ENCODE measurements at places on chromosomes 3 and 15.

GRCh38 chr3:134212967-134213665 is 37.5 kb downstream of the RYK start:
- H3K4me3 ChIP-seq, result no peak overlapping the region
- no peaks in the 10 kb centered on the region for H3K4me1 ChIP-seq
- peaks cover 24% of the 10 kb centered on the region for H3K36me3 ChIP-seq
- DNase-seq, result peak; percentile 72
- H3K27ac ChIP-seq, result no peak overlapping the region

DNA sequence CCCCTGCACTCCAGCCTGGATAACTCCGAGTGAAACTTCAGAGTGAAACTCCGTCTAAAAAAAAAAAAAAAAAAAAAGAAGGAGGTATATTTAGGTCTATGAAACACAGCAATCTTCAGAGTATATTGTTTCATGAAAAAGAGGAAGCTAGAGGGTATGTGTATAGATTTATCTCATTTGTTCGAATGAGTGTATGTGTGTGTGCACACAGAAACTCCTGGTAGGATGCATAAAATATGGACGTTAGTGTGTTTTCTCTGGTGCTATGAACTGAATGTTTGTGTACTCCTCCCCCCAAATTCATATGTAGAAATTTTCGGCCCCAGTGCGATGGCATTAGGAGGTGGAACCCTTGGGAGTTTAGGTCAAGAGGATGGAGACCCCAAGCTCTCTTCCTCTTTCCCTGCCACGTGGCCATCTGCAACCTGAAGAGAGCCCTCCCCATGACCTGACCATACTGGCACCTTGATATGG is 98.6 kb upstream of the KLF13 start:
- H3K36me3 ChIP-seq, result no peaks in the 10 kb centered on the region
- no peak overlapping the region for H3K4me3 ChIP-seq
- DNase-seq, result no peak

GRCh38 chr3:48727511-48727910 is 10.5 kb upstream of the IP6K2 start:
- H3K27me3 ChIP-seq, result no peaks in the 10 kb centered on the region
- no peaks in the 10 kb centered on the region for H3K4me1 ChIP-seq
- H3K4me3 ChIP-seq, result no peak overlapping the region
- no peak for DNase-seq
- no peak overlapping the region for H3K27ac ChIP-seq

GRCh38 chr15:64982472-64982871 is 7.2 kb downstream of the SPG21 start:
- no peaks in the 10 kb centered on the region for H3K27me3 ChIP-seq
- H3K36me3 ChIP-seq, result peaks cover 10% of the 10 kb centered on the region
- peaks cover 8% of the 10 kb centered on the region for H3K4me1 ChIP-seq
- no peak for DNase-seq
- no peak overlapping the region for H3K27ac ChIP-seq

DNA sequence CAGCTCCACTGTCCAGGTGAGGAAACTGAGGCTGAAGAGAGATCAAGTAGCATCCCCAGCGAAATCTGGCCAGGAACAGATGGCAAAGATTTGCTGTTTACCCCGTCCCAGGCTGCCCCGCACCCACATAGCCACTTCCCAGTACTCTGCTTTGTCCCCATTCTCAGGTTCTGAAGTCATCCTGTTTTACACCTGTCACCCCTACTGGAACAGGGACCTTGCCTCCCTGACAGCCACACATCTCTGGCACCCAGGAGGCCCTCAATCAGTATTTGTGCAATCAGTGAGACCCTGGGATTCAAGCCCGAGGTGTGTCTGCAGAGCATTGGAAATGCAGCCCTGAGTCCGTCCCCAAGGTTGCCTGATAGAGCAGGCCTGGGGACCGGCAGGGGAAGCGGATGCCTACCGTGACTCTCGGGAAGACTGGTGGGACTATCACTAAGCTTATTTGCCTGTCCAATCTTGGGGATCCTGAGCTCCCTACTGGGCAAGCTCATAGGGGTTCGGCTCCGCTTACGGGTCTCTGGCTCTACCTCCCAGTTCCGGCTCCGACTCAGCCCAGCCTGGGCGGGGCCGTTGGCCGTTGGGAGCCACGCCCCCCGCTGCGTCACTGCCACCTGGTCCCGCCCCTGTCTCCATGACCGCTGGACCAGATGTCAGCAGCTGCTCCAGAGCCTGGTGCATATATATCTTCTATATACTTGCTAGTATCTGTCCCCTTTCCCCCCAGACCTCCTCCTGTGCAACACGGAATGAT is 17.5 kb upstream of the FANCD2 start:
- H3K4me1 ChIP-seq, result peaks cover 18% of the 10 kb centered on the region
- H3K4me3 ChIP-seq, result peak overlapping the region; percentile 78
- H3K36me3 ChIP-seq, result no peaks in the 10 kb centered on the region
- no peaks in the 10 kb centered on the region for H3K27me3 ChIP-seq

- H3K27me3 ChIP-seq, result no peaks in the 10 kb centered on the region
- H3K4me1 ChIP-seq, result no peaks in the 10 kb centered on the region
- no peak overlapping the region for H3K27ac ChIP-seq
- no peak overlapping the region for H3K4me3 ChIP-seq
These were observed 196.2 kb upstream of the CFAP20DC start for GRCh38 chr3:59245859-59246501.

GRCh38 chr15:66765478-66766281 is 63.6 kb downstream of the SMAD6 start:
- DNase-seq, result no peak
- H3K4me3 ChIP-seq, result no peak overlapping the region
- no peak overlapping the region for H3K27ac ChIP-seq
- no peaks in the 10 kb centered on the region for H3K27me3 ChIP-seq
- no peaks in the 10 kb centered on the region for H3K4me1 ChIP-seq
- H3K36me3 ChIP-seq, result no peaks in the 10 kb centered on the region

GRCh38 chr3:69385123-69385722 is 665 bp downstream of the FRMD4B start:
- H3K4me1 ChIP-seq, result peaks cover 9% of the 10 kb centered on the region
- H3K27ac ChIP-seq, result no peak overlapping the region
- H3K36me3 ChIP-seq, result no peaks in the 10 kb centered on the region

DNA sequence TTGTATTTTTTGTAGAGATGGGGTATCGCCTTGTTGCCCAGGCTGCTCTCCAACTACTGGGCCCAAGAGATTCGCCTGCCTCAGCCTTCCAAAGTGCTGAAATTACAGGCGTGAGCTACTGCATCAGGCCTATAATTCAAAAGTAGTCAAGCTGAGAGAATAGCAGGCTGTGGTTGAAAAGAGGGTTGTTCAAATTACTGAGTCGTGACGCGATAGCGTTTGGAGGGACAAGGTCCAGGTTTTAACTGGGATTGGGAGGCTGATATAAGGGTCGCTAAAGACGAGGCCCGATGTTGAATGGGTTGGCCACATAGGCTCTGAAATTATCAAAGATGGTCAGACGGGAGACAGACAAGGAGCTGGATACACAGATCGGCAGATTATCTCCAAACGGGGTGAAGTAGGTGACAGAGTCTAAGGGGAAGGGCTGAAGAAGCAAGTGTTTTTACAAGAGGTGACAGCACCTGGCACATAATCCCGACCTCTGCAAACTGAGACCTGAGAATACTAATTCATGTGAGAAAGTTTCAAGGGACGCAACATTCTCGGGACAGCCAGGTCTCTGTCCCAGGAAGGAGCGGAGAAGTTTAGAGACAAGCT is 759 bp upstream of the ARID3B start:
- no peaks in the 10 kb centered on the region for H3K36me3 ChIP-seq
- H3K27me3 ChIP-seq, result no peaks in the 10 kb centered on the region
- H3K4me3 ChIP-seq, result peak overlapping the region; percentile 89
- peak overlapping the region; percentile 83 for H3K27ac ChIP-seq

- DNase-seq, result no peak
- H3K36me3 ChIP-seq, result no peaks in the 10 kb centered on the region
- H3K27ac ChIP-seq, result no peak overlapping the region
- H3K4me3 ChIP-seq, result no peak overlapping the region
- H3K27me3 ChIP-seq, result no peaks in the 10 kb centered on the region
- no peaks in the 10 kb centered on the region for H3K4me1 ChIP-seq
These were observed 11.9 kb downstream of the OXSM start for GRCh38 chr3:25801786-25802185.

DNA sequence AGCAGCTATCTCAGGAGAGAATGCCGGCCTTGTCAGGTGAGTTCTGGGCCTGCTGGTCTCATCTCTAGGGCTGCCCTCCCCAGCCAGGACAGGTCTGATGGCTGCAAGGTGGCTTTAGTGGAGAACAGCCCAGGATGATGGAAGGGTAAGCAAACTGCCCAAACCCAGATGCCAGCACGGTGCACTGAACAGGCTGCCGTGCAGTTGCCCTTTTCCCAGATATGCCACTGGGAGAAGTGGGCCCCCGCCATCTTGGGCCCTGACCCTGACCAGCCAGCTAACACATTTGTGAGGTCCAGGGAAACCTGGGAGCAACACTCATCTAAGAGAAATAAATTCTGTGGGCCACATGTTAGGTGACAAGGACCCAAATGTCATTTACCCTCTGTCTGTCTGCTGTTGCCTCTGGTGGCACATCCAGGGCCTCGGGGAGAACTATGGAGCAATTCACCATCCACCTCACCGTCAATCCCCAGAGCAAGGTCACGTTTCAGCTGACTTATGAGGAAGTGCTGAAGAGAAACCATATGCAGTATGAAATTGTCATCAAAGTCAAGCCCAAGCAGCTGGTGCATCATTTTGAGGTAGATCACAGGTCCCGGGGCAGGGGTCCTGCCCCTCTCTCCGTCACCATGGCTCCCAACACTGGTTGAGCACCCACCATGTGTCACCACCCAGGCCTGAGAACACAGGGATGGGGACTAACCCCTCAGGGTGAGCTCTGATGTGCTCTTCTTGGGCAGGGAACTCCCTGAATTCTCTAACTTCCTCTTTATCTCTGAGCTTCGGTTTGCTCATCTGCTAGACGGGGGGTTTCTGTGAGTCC is 1.8 kb downstream of the ITIH1 start:
- H3K36me3 ChIP-seq, result no peaks in the 10 kb centered on the region
- DNase-seq, result no peak
- H3K4me1 ChIP-seq, result no peaks in the 10 kb centered on the region
- no peak overlapping the region for H3K27ac ChIP-seq
- no peaks in the 10 kb centered on the region for H3K27me3 ChIP-seq
- no peak overlapping the region for H3K4me3 ChIP-seq

DNA sequence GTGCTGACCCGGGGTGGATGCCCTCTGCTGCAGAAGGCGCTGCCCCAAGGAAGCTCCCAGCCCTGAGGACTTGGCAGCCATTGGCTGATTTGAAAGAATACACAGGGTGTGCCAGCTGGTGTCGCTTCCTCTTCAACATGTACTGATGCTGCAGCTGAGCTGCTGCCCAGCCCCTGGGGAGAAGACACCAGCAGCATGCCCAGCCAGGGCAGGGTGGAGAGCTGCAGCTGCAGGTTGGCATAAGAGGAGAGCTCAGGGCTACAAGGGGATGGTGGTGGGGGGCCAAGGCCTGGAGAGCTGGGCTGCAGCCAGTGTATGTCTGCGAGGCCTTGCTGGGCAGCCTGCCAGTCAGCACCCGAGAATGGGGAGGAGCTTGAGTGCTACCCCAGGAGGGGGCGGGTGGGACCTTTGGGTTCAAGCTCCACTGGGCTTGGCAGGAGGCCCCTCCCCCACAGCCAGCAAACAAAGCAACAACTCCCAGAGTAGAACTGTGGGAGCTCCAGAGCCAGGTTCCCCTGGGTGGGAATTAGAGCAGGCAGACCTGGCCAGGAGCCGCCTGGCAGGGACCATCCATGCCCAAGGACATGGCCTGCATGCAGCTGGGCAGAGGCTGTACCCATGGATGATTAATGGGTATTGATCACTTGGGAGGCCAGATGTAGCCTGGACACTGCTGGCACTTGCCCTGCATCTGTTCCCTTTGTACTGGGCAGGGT is 9.2 kb upstream of the SEMA4B start:
- no peaks in the 10 kb centered on the region for H3K27me3 ChIP-seq
- no peak overlapping the region for H3K27ac ChIP-seq
- no peaks in the 10 kb centered on the region for H3K36me3 ChIP-seq
- no peak overlapping the region for H3K4me3 ChIP-seq

- no peaks in the 10 kb centered on the region for H3K27me3 ChIP-seq
- no peak for DNase-seq
- no peak overlapping the region for H3K27ac ChIP-seq
- H3K36me3 ChIP-seq, result no peaks in the 10 kb centered on the region
- no peak overlapping the region for H3K4me3 ChIP-seq
These were observed 687.2 kb upstream of the SGO1 start for GRCh38 chr3:20873235-20873634.

- H3K4me3 ChIP-seq, result no peak overlapping the region
- H3K27me3 ChIP-seq, result no peaks in the 10 kb centered on the region
- H3K27ac ChIP-seq, result no peak overlapping the region
These were observed 12.7 kb downstream of the IL17RD start for GRCh38 chr3:57152151-57153143.

DNA sequence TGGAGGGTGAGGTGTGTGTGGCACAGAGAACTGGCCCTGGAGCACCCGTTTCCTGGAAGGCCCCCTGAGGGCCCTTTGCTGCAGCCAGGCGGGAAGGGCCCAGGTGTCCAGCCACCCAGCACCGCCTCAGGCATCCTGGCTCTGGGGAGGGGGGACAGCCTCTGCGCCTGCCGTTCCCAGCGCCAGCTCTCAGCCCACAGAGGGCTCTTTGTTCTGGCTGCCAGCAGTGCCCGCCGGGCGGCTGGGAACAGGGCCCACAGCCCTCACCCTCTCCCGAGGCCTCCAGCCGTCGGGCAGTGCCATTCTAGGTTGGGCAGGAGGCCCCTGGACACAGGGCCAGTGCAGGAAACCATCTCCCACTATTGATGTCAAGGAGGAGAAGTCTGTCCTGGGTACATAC is 8.3 kb downstream of the SLC38A3 start:
- no peak for DNase-seq
- H3K27ac ChIP-seq, result no peak overlapping the region
- no peak overlapping the region for H3K4me3 ChIP-seq
- H3K27me3 ChIP-seq, result no peaks in the 10 kb centered on the region
- H3K4me1 ChIP-seq, result no peaks in the 10 kb centered on the region

GRCh38 chr15:31557899-31558298 is 231.3 kb downstream of the KLF13 start:
- H3K27me3 ChIP-seq, result no peaks in the 10 kb centered on the region
- H3K36me3 ChIP-seq, result no peaks in the 10 kb centered on the region
- no peak for DNase-seq
- no peak overlapping the region for H3K4me3 ChIP-seq
- no peaks in the 10 kb centered on the region for H3K4me1 ChIP-seq

Data from CD8-positive, alpha-beta memory T cell (primary cell).